Activated T-helper 2 cell treated with anti-CD3 and anti-CD28 coated beads, Interferon-gamma antibody, Interleukin-2, Interleukin-4, amounts not matched to agents 10 μg/mL and 5 μg/mL and 100 μg/mL, durations not matched to agents 14 hours and 24 hours and 36 hours (primary cell): ENCODE measurements at places on chromosomes 1 and 21. TPM values are rescaled to one million over a fixed set of nuclear protein-coding genes. Genes with fewer than 3 reads are reported as not detected.

- H3K36me3 ChIP-seq, result peaks cover 14% of the 10 kb centered on the region
- H3K4me1 ChIP-seq, result peaks cover 14% of the 10 kb centered on the region
- no peak for DNase-seq
- H3K27ac ChIP-seq, result no peak overlapping the region
- H3K27me3 ChIP-seq, result no peaks in the 10 kb centered on the region
These were observed 36.9 kb upstream of the EDEM3 start for GRCh38 chr1:184791550-184791900.

- H3K27me3 ChIP-seq, result peaks cover 33% of the 10 kb centered on the region
- DNase-seq, result no peak
- no peak overlapping the region for H3K4me3 ChIP-seq
These were observed 18.3 kb downstream of the S100A11 start for GRCh38 chr1:152018537-152018936.

GRCh38 chr1:3919706-3920105 is 19.6 kb upstream of the C1orf174 start:
- H3K4me3 ChIP-seq, result no peak overlapping the region
- no peaks in the 10 kb centered on the region for H3K36me3 ChIP-seq
- no peak overlapping the region for H3K27ac ChIP-seq
- peaks cover 5% of the 10 kb centered on the region for H3K4me1 ChIP-seq

- no peak overlapping the region for H3K4me3 ChIP-seq
- peaks cover 3% of the 10 kb centered on the region for H3K27me3 ChIP-seq
- DNase-seq, result no peak
- H3K4me1 ChIP-seq, result no peaks in the 10 kb centered on the region
- H3K36me3 ChIP-seq, result no peaks in the 10 kb centered on the region
These were observed 129.2 kb downstream of the ROR1 start for GRCh38 chr1:63902844-63903589.

DNA sequence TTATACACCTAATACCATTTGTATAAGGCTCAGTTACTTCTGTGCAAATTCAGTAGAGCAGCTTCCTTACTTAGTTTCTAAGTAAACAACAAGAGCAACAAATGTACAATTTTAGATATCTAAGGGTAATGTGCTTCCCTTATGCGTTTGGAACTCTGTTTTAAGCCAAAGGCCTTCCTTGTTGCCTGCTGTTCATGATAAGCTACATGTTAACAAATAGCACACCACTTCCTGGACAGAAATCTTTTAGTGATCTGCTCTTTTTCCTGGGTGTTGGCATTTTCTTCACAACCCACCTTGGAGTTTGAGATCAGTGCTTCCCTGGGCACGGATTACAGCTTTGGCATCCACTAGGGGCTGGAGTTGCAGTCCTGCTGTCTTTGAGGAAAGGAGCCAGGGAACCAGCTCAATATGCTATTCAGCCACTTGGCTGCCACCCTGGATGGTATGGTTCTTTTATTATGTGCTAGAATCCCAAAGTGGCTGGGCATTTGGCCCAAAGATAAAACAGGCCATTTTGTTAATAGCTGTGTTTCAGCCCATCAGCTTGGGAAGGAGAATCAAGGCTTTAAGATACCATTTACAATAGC is 55.6 kb upstream of the ADAR start:
- no peak for DNase-seq
- no peak overlapping the region for H3K27ac ChIP-seq
- H3K4me3 ChIP-seq, result no peak overlapping the region
- H3K4me1 ChIP-seq, result peaks cover 2% of the 10 kb centered on the region
- H3K36me3 ChIP-seq, result no peaks in the 10 kb centered on the region
- H3K27me3 ChIP-seq, result peaks cover 33% of the 10 kb centered on the region

TRIM67 gene
- not detected in 2 replicates for total RNA-seq

DNA sequence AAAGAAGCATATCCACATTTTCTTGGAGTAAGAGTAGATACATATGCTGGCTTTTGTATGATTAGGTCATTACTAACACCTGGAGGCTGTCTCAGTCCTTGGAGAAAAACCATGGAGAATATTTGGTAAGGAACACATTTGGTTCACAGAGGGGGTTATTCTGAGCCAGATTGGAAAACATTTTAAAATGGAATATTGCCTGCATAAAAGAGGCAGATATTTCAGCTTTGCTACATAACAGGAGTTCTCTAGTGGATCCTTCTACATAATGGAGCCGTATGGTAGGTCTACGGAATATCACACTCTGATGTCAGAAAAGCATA is 415.1 kb downstream of the ADGRL2 start:
- DNase-seq, result no peak
- H3K4me3 ChIP-seq, result no peak overlapping the region
- H3K27ac ChIP-seq, result no peak overlapping the region
- H3K36me3 ChIP-seq, result no peaks in the 10 kb centered on the region
- no peaks in the 10 kb centered on the region for H3K4me1 ChIP-seq
- H3K27me3 ChIP-seq, result no peaks in the 10 kb centered on the region

GRCh38 chr1:180937012-180937372 is 24.3 kb downstream of the KIAA1614 start:
- H3K4me3 ChIP-seq, result no peak overlapping the region
- no peak overlapping the region for H3K27ac ChIP-seq
- no peaks in the 10 kb centered on the region for H3K36me3 ChIP-seq
- DNase-seq, result no peak

MAP3K21 gene
- 2.0 and 2.4 TPM in 2 replicates for total RNA-seq

CYP4A11 gene
- total RNA-seq, result not detected in 2 replicates

DNA sequence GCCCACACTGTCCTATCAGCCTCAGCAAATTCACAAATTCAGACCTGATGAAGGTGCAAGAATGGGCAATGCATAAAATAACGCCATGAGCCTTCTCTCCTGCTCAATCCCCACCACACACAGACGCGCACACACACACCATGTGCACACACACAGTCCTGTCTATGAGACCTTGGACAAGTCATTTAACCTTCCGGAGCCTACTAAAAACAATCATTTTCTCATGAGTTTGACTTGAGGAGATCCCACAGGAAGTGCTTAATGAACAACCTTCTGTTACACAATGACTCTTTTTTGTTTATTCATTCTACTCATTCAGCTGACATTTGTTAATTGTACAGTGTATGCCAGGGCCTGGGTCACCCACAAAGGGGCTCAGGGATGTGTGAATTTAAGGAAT is 125.4 kb downstream of the EDEM3 start:
- no peaks in the 10 kb centered on the region for H3K27me3 ChIP-seq
- no peaks in the 10 kb centered on the region for H3K4me1 ChIP-seq

- H3K27ac ChIP-seq, result no peak overlapping the region
- DNase-seq, result no peak
- no peaks in the 10 kb centered on the region for H3K36me3 ChIP-seq
- H3K4me3 ChIP-seq, result no peak overlapping the region
- peaks cover 4% of the 10 kb centered on the region for H3K4me1 ChIP-seq
- H3K27me3 ChIP-seq, result peaks cover 10% of the 10 kb centered on the region
These were observed 100.5 kb upstream of the NEK7 start for GRCh38 chr1:198056255-198056654.

CNN3 gene
- total RNA-seq, result 2.6 and 2.7 TPM in 2 replicates

- no peak for DNase-seq
- H3K27me3 ChIP-seq, result peaks cover 26% of the 10 kb centered on the region
- no peaks in the 10 kb centered on the region for H3K4me1 ChIP-seq
- no peak overlapping the region for H3K27ac ChIP-seq
- no peak overlapping the region for H3K4me3 ChIP-seq
- no peaks in the 10 kb centered on the region for H3K36me3 ChIP-seq
These were observed 17.6 kb downstream of the NOS1AP start for GRCh38 chr1:162087111-162087510.

VWA5B1 gene
- not detected in 2 replicates for total RNA-seq

DNA sequence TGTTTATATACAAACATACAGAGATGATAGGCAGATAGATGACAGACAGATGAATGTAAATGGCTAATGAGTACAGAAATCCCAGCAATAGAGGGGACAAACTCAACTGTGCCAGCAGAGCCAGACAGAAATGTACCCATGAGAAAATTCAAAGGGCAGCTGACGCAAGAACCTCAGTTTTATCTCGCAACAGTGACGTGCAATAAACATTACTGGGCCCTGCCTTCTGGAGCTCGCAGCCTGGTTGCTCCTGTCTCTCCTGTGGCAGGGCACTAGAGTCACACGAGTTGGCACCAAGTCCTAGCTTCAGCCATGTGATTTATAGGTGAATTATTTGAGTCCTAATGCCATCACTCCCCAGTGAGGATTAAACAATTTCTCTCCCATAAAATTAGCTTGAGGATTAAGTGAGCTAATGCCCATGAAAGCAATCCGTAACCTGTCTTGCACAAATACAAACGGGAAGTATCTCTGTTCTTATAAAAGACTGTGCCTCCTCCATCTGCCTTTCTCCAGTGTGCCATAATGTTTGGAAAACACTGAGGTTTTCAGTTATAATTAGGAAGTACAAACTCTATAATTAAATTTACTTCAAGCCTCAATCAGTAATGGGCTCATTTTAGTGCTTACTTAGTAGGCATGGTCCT is 50.7 kb downstream of the VAV3 start:
- no peak overlapping the region for H3K4me3 ChIP-seq
- DNase-seq, result no peak
- H3K27me3 ChIP-seq, result no peaks in the 10 kb centered on the region
- H3K36me3 ChIP-seq, result peaks cover 2% of the 10 kb centered on the region

GRCh38 chr1:93000751-93001175 is 39.5 kb upstream of the DIPK1A start:
- no peak overlapping the region for H3K4me3 ChIP-seq
- no peak for DNase-seq
- peaks cover 20% of the 10 kb centered on the region for H3K27me3 ChIP-seq
- H3K36me3 ChIP-seq, result no peaks in the 10 kb centered on the region
- no peak overlapping the region for H3K27ac ChIP-seq

GOLT1A gene
- total RNA-seq, result 0.21 TPM in 1 of 2 replicates, not detected in the other

CYYR1 gene
- total RNA-seq, result 0.07 and 0.21 TPM in 2 replicates

DNA sequence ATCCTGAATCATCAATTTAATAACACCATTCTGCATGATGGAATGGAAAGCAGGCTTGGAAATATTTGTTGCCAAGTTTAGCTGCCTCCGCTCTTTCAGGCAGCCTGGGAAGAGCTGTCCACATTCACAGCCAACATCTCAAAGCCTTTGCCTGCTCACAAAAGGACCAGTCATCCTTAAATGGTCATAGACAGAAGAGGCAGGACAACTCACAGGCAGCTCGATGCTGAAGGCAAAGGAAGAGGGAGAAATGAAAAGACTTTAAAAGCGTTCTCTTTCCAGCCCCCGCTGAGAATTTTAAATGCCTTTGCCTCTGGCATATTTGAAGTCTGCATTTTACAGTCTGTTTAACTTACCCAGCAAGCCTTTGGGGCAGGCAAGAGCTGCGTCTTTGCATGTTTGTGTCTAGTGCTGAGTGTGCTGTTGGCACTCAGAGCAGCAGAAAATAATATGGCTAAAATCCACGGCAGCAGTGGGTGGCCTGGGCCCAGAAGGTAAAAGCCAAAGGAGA is 68.9 kb downstream of the NMNAT2 start:
- DNase-seq, result no peak
- no peaks in the 10 kb centered on the region for H3K36me3 ChIP-seq
- no peaks in the 10 kb centered on the region for H3K4me1 ChIP-seq
- no peak overlapping the region for H3K27ac ChIP-seq
- H3K4me3 ChIP-seq, result no peak overlapping the region
- H3K27me3 ChIP-seq, result peaks cover 4% of the 10 kb centered on the region

- H3K27ac ChIP-seq, result no peak overlapping the region
- H3K27me3 ChIP-seq, result peaks cover 26% of the 10 kb centered on the region
- no peak for DNase-seq
These were observed 3.3 kb upstream of the ELAVL4 start for GRCh38 chr1:50105433-50105832.

DNA sequence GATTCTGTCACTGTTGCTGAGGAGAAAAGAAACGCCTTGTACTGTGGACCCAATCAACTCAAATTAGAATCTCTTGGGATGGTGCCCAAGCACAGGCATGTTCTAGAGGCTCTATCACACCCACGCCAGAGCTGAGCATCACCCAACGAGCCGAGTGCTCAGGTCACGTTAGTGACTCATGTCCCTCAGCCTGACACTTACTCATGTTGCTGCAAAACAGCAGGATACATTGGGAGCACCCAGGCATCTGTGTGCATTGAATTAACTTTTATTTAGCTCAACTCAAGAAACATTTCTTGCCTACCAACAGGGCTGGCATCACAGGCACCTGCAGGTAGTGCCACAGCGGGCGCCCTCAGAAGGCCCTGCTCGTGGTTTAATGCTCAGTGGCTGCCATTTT is 149.8 kb downstream of the ETS2 start:
- no peak for DNase-seq
- H3K4me1 ChIP-seq, result peaks cover 58% of the 10 kb centered on the region
- H3K36me3 ChIP-seq, result peaks cover 9% of the 10 kb centered on the region
- no peak overlapping the region for H3K27ac ChIP-seq
- H3K27me3 ChIP-seq, result no peaks in the 10 kb centered on the region

DNA sequence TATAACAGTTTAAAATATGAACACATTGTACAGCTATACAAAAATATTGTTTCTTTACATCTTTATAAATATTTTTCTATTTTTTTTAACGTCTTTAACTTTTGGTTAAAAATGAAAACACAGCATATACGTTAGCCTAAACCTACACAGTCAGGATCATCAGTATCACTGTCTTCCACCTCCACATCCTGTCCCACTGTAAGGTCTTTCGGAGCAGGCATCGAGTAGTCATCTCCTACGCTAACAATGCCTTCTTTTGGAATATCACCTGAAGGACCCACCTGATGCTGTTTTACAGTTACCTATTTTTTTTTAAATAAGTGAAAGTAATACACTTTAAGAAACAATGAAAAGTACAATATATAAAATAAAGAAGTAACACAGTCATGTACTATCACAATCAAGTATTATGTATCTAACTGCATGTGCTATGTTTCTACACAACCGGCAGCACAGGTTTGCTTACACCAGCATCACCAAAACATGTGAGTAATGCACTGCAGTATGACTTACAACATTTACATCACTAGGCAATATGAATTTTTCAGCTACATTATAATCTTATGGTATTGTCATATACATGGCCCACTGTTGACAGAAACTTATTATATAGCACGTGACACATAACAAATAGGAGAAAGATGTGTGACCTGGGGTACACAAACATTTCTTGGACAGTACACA is 254.4 kb downstream of the AKT3 start:
- H3K4me1 ChIP-seq, result peaks cover 51% of the 10 kb centered on the region
- DNase-seq, result no peak
- peak overlapping the region; percentile 57 for H3K4me3 ChIP-seq
- peaks cover 43% of the 10 kb centered on the region for H3K36me3 ChIP-seq
- no peaks in the 10 kb centered on the region for H3K27me3 ChIP-seq

- H3K36me3 ChIP-seq, result peaks cover 3% of the 10 kb centered on the region
- H3K4me1 ChIP-seq, result peaks cover 29% of the 10 kb centered on the region
- H3K4me3 ChIP-seq, result peak overlapping the region; percentile 91
- no peak for DNase-seq
These were observed 15.1 kb downstream of the THBS3 start for GRCh38 chr1:155192346-155193274.

PIGR gene
- not detected in 2 replicates for total RNA-seq

IL20 gene
- not detected in 2 replicates for total RNA-seq

DNA sequence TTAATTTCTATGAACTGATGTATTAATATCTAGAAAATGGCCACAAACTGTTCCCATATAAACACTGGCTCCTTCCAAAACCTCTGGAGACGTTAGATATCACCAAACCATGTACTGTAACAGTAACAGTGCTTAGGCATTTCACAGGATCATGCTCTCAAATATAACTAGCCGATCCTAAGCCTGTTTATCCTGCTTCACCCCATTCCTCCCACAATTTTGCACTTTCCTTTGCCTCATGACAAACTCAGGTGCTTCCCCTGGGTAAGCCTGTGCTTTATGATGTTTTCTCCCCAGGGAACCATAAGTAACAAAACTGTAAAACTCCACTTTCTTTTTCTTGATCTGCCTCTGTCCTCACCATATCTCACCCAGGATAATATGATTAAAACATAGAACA is 452.3 kb downstream of the PLA2G4A start:
- no peaks in the 10 kb centered on the region for H3K4me1 ChIP-seq
- H3K27ac ChIP-seq, result no peak overlapping the region
- no peak for DNase-seq
- H3K27me3 ChIP-seq, result no peaks in the 10 kb centered on the region
- H3K4me3 ChIP-seq, result no peak overlapping the region

AQP10 gene
- not detected in 2 replicates for total RNA-seq
